Activated CD4-positive, alpha-beta T cell treated with anti-CD3 and anti-CD28 coated beads, Interleukin-2, amount 50 U/mL, for 48 hours (primary cell): ENCODE measurements at places on chromosomes 1 and 21.

DNA sequence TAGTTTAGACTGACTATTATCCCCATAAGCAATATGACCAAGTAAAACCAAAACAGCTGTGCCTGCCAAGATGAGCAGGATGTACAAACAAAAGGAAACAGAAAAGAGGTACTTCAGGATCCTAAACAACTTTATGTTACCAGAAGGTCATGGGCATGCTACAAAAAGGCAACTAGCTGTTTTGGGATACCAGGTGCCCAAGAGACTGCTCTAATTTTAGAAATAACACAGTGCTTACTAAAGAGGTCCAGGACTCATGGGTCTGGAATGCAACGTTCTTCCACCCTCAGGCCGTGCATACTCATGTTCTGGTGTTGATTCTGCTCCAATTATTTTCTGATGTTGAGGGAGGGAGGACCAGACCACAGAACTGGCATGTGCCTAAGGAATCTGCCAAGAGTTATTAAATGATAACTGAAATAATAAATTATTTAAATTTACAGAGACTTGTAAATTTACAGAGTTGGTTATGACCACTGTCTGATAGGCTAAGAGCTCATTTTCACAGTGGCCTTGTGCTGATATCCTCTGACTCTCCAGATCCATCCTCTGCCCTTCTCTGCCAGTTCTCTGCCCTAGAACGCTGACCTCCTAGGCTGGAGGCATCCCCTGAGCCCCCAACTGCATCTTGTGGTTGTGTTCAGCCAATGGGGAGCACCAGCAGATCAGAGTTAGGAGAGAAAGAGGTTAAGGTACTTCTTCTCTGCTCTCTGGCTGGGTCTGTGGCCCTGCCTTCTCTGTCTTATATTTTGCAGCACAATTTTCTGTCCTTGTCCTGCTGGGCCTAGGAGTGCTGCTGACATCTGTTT is 37.7 kb upstream of the BCL10 start:
- DNase-seq: no peak

DNA sequence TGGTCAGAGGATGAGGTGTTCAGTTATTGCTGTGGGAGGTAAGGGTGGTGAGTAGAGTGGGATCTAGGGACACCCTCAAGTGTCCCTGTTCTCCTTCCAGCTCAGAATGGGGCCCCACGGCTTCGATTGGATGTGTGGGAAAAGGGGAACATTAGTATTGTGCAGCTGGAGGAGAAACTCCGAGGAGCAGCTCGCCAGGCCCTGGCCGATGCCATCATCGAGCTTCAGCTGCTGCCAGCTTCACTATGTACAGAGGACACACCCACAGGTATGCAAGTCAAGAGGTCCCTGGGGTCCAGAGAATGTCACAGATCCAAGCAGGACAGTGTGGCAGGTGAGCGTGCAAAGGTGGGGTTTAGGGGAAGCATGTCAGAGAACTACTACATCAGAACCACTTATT is 13.9 kb downstream of the HYI start:
- DNase-seq: no peak

GRCh38 chr1:18743233-18743632 is 112.6 kb downstream of the PAX7 start:
- DNase-seq: no peak

GRCh38 chr1:39499668-39500067 is 8.2 kb downstream of the BMP8A start:
- DNase-seq: no peak

GRCh38 chr1:230922620-230923019 is 54.3 kb upstream of the C1orf198 start:
- no peak for DNase-seq

DNA sequence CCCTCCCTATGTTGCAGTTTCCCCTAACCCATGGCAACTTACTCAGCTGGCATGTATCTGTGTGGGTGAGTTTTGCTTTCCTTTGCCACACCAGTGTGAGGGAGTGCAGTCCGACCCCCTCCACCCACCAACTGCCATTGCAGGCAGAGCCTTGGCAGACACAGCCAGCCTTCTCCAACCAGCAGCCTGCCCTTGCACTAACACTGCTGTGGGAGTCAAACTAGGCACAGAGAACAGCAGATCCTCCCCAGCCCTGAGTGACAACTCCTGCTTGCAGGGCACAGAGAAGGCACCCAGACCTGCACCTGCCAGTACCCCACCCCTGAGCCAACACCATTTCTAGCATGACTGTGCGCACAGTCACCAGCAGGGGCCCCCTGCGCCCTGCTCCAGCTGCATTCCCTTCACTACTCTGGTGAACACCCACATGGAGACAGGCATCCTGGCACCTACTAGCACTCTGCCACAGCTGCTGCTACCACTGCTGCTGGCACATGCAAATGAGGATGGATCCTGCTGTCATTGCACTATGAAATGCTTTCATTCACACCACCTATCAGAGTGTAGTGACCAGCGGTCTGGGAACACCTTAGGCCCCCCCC is 98.4 kb downstream of the MAGI3 start:
- no peak for DNase-seq

DNA sequence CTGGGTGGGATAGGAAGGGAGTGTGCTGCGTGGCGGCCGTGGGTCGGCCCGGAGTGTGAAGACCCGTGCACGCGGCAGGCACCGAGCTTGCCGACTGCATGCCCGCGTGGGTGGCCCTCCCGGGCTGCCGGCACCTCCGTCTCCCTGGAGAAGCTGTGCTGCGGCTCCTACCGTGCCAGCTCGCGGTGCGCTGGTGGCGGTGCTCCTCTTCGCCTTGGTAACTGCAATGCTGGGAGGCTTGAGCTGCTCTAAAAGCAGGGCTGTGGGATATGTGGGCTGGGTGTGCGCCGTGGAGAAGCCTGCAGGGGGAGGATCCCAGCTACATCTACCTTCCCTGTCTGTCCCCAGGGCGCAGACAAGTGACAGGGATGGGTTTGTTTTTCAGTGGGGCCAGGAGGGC is 2.4 kb downstream of the GABRD start:
- DNase-seq: no peak

DNA sequence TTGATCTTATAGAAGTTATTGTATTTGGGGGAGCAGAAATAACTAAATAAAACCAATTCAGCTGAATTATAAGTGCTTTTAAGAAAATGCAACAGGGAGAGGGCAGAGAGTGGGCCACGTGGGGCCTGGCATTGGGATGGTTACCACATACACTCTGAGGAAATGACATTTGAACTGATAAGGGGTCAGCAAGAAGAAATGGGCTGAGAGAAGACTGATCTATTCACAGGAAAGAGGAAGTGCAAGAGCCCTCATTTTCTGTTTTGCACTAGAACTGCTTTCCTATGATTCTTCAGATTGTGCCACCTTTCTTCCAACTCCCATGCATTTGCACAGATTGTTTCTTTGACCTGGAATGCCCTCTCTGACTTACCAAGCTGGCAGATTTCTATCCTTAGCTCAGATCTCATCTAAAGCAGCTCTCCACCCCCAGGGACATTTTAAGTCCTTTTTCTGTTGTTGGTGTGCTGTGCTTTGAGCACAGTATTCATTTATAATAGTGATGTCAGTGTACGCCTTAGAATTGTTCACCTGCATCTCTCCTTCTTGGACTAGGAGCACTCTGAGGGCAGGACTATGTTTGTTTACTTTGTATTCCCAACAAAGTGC is 115.9 kb downstream of the FGGY start:
- DNase-seq: no peak

GRCh38 chr1:183291216-183291762 is 105.2 kb downstream of the LAMC2 start:
- no peak for DNase-seq

DNA sequence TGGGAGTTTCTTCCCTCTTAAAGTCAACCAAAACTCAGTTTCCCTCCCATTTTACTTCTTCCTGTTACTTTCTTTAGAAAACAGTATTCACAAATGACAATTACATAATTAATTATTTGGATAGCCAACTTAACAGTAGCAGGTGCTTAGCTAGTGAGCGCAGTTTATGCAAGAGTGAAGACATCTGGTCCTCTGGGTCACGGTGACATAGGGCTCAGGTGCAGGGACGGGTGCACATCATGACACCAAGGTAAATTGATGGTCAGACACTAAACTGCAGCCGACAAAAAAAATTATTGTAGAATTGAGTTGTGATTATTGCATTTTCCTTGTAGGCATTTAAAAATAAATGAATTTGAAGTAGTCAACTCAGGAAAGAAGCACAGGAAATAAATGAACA is 142.0 kb upstream of the KCTD3 start:
- no peak for DNase-seq

GRCh38 chr1:208329300-208329699 is 85.1 kb upstream of the PLXNA2 start:
- DNase-seq: no peak

GRCh38 chr1:231069333-231069732 is 29.3 kb upstream of the FAM89A start:
- no peak for DNase-seq

GRCh38 chr1:188240772-188241406 is 1412.1 kb downstream of the PLA2G4A start:
- DNase-seq: no peak

DNA sequence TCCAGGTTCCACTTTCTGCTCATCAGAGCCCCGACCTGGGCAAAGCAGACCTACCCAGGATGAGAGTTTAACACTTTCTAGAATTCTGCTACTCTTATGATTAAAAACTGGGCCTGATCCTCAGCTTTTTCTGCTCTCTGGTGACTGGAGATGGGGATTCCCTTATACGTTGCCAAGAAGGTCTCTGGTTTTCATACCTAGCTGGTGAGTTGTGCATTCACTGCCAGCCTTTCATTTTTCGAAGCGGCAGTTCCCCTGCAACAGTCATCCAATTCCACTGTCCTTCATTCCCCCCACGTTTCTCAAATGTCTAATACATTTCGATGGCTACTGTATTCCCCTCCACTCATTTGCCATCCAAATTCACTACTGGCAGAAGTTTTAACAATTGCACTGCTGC is 135.3 kb downstream of the ADSS2 start:
- DNase-seq: no peak

DNA sequence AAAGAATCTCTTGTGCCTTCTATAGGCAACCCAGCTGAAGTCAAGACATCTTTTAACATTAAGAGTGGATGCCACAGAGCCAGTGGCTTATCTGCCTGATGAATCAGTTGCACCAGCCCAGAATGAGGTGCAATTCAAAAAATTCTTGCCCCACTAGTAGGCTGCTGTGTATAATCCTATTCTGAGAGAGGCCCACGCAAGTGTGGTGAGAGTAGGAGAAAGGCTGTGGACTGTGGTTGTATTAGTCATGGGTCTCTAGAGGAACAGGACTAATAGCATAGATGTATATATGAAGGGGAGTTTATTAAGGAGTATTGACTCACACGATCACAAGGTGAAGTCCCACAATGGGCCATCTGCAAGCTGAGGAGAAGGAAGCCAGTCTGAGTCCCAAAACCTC is 216.4 kb downstream of the LTN1 start:
- peak; percentile 35 for DNase-seq

DNA sequence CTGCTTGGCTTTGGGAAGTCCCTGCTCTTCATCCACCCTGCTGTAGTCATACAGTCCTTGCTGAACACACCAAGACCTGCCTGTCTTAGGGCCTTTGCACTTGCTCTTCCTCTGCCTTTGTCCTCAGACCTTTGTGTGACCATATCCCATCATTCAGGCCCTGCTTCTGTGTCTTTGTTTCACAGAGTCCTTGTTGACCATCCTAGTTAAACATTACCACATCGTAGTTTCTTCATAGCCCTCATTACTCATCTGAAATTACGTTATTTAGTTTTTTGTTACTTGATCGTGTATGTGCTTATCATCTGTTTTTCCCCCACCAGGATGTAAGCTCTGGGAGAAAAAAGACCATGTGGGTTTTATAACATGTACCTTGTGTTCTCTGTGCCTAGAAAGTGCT is 18.3 kb upstream of the SPRR5 start:
- DNase-seq: no peak

DNA sequence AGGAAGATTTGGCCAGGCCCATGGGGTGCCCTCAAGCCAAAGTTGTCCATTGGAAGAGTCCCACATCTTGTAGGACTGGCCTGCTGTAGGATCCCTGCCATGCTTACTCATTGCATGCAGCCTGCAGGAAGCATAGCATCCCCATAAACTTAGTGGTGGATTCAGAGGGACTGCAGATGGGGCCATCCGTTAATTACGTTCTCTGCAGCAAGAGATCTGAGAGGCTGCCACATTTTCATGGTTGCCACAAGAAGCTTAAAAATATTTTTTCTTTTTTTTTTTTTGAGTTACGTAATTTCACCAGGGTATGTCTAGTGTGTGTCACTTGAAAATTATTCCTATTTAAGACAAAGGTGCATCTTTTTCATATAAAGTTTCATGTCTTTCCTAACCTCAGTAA is 329.7 kb upstream of the USP24 start:
- no peak for DNase-seq
